AG04450 (cell line): ENCODE measurements at places on chromosomes 7 and 10.

GRCh38 chr10:97483506-97483905 lies 14.7 kb downstream of the MMS19 start:
- no peak for DNase-seq

GRCh38 chr7:157799076-157799685 lies 462.4 kb downstream of the DNAJB6 start:
- no peak for DNase-seq

- no peak for DNase-seq
Measured at GRCh38 chr7:133165001-133165400, 83.1 kb upstream of the CHCHD3 start.

DNA sequence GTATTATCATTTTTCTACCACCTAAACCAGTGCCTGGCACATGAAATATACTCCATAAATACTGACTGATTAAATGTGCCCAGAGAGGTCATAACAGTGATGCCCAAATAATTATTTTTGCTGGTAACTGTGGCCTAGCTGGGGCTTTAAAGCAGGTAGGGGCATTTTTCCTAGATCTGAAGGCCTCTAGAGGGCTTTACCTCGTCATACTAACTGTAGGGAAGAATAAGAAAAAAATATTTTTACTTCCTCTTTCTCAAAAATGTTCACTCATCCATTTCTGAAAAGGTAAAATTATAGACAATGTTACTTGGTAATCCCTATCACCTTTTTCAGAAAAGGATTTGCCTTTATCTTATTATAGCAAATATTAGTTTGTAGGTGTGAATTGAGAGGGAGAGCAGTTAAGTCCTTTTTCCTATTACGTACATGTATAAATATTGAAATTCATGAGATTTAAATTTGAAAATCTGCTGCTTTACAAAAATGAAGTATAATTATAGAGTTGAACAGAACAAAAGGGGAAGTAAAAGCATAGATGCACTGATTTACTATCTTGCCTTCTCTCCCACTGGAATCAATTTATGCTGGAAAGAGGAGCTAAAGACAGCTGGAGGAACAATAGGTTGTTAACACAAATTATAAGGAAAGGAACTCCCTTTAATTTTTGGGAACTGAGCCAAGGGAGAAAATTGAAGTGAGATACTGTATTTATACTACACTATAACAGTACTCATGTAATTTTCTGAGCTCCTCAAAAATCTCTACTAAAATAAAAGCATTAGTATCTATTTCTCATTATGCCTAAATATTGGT lies 71.5 kb upstream of the NOBOX start:
- DNase-seq, result no peak

- DNase-seq, result no peak
Measured at GRCh38 chr10:79310200-79310865, 36.9 kb upstream of the PPIF start.

- DNase-seq, result no peak
Measured at GRCh38 chr7:3042861-3043489, 692 bp downstream of the CARD11 start.

- no peak for DNase-seq
Measured at GRCh38 chr10:99617696-99618095, 2.5 kb downstream of the SLC25A28 start.

DNA sequence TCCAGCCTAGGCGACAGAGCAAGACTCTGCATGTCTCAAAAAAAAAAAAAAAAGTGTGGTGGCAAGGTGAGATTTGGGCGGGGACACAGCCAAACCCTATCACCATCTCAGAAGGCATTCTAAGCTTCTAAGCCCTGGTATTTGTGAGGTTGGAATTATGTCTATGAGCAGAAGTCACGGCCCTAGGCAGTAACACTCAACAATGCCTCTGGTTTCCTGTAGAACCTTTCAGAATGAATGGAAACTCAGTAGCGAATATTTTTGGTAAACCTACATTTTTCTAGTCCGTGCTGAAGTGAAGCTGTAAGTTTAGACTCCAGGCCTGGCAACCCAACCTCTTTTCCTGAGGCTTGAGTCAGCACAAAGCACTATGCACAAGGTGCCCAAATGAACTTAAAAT lies 88.3 kb downstream of the FAM107B start:
- DNase-seq, result no peak

- DNase-seq, result no peak
Measured at GRCh38 chr10:67306588-67307205, 380.9 kb downstream of the LRRTM3 start.

DNA sequence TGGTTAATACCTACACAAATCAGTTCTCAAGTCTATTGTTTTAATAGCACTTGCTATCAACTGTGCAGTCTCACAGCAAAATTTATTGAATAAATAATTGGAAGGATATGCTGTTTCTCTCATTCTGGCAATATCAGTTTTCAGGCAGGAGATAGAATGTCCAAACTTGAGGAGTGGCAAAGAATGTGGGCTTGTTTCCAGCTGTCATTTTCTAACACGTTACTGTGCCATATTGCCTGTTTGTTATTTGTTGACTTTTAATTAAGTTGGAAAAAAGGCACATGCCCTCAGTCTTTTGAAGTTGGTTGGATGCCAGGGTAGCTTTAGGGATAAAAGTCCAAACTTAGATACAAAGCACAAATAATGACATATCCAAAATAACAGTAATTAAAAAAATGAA lies 52.2 kb downstream of the MAGI2 start:
- DNase-seq, result no peak

GRCh38 chr7:155489862-155490696 lies 32.1 kb downstream of the EN2 start:
- DNase-seq, result no peak

GRCh38 chr7:143974459-143974858 lies 19.8 kb downstream of the OR2F1 start:
- DNase-seq, result no peak

GRCh38 chr7:17623546-17624185 lies 316.6 kb downstream of the SNX13 start:
- DNase-seq, result no peak

DNA sequence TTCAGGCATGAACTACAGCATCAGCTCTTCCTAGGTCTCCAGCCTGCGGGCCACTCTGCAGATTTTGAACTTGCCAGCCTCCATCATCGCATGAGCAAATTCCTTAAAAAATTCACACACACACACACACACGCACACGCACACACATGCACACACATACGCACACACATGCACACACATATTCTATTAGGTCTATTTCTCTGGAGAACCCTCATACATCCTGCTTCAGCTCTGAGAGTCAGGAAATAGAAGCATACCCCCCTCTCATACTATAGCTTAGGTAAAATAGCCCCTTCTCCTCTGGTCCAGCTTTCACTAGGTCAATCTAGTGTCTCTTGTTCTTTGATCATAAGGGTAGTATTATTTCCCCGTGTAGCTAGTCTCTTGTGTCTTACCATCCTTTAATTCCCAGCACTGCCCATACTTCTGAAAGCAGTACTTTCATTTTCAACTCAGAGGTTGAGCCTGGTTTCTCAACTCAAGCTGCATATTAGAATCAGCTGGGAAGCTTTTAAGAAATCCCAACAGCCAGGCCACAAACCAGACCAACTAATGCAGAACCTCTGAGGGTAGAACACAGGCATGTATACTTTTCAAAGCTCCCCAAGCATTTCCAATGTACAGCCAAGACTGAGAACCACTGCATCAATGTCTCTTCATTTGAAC lies 30.9 kb upstream of the ITGB8 start:
- DNase-seq, result no peak

DNA sequence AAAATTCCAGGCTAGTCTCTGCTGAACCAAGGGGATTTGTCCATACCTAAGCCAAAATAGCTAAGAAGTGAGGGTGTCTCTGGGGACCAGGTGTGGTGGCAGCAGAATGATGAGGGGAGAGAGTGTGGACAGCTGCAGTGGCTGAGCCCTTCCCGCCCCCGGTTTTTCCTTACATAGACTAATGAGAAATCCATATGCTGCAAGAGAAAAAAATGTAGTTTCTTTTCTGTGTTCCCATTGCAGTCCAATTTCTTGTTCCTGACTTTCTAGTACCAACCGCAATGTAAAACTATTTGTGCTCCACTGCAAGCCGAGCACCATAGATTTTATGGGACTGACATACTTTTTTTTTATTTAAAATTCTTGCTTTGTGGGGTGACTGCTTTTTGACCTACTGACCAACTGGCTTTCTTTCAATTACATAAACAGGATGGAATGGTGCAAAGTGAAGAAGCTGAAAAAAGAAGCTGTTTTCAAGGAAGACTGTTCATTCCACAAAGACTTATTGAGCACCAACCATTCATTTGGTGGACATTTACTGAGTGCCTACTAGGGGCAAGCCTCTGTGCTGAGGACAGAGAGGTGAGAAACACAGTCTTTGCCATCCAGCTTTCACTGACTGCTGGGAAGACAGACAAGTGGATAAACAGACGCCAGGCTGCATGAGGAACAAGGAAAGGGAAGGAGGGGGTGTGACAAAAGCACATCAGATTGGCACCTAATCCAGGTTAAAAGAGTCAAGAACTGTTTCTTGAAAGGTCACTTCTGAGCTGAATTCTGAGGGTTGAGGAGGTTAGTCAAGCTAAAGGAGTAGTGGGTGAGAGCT lies 9.8 kb downstream of the CEP41 start:
- peak; percentile 68 for DNase-seq

- DNase-seq, result no peak
Measured at GRCh38 chr7:48118041-48118440, 29.0 kb downstream of the UPP1 start.

DNA sequence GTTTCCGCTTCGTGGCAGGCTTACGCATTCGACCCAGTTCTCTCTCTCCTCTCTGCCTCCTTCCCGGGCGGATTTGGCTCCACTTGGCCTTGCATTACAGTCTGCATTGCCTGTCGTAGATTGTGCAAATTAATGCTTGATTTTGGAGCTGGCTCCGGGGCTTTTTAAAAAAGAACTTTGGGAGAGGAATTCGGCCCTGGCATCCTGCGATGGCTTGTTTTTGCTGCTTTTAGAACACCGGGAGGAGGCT lies 767 bp downstream of the EIF4EBP2 start:
- no peak for DNase-seq

DNA sequence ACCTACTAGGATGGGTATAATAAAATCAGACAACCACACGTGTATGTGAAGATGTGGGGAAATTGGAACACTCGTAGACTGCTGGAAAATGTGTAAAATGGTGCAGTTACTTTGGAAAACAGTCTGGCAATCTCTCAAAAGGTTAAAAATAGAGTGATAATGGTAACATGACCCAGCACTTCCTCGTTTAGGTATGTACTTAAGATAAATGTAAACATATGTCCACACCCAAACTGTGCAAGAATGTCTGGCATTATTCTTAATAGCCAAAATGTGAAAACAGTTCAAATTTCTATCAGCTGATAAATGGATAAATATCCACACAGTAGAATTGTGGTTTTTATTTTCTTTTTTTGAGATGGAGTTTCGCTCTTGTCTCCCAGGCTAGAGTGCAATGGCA lies 272.8 kb downstream of the ZNF248 start:
- no peak for DNase-seq

- DNase-seq, result no peak
Measured at GRCh38 chr7:159240962-159241361, 96.3 kb upstream of the VIPR2 start.

GRCh38 chr10:2681891-2682290 lies 385.5 kb upstream of the PFKP start:
- DNase-seq, result no peak

GRCh38 chr7:27156916-27157701 lies 634 bp upstream of the HOXA7 start:
- no peak for DNase-seq

- no peak for DNase-seq
Measured at GRCh38 chr7:44062180-44062902, 3.0 kb downstream of the PGAM2 start.

- DNase-seq, result no peak
Measured at GRCh38 chr7:113404245-113404644, 285.9 kb upstream of the SMIM30 start.

- no peak for DNase-seq
Measured at GRCh38 chr10:124155781-124156435, 62.5 kb upstream of the CHST15 start.

GRCh38 chr10:107656932-107657331 lies 492.4 kb upstream of the SORCS1 start:
- no peak for DNase-seq

DNA sequence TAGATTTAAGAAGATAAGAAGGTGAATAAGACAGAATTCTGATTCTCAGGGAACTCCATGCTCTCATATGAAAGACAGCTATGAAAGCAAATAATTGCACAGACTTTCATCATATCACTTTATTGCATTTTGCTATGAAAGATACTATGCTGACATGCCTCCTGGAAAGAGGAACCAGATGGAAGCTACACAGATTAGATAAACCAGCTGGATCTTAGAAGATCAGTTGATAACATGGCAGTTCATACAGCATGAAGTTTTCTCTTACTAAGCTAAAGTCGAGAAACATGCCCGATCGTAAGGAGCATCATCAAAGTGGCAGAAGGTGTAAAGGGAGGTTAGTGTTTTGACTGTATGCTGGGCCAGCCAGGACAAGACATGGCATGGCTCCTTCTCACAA lies 112.5 kb upstream of the DPP6 start:
- no peak for DNase-seq

DNA sequence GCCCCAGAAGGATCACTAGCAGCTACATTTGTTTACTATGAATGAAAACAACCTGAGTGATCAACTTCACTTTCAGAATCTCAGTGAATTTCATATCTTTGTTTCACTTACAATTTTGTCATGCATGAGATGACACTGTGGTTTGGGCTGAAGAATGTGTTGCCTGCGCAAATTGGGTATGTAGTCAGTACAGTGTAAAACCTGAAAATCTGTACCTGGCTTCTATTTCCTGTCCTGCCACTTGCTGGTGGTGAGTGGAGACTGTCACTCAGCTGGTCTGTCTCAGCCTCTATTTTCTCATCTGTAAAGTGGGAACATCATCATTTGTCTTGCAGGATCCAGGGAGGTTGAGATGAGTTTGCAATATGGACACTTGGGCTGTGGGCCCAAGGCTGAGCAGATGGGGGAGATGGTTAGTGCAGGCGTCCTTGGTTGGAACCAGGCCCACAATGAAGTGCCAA lies 118.0 kb downstream of the WDFY4 start:
- DNase-seq, result no peak

DNA sequence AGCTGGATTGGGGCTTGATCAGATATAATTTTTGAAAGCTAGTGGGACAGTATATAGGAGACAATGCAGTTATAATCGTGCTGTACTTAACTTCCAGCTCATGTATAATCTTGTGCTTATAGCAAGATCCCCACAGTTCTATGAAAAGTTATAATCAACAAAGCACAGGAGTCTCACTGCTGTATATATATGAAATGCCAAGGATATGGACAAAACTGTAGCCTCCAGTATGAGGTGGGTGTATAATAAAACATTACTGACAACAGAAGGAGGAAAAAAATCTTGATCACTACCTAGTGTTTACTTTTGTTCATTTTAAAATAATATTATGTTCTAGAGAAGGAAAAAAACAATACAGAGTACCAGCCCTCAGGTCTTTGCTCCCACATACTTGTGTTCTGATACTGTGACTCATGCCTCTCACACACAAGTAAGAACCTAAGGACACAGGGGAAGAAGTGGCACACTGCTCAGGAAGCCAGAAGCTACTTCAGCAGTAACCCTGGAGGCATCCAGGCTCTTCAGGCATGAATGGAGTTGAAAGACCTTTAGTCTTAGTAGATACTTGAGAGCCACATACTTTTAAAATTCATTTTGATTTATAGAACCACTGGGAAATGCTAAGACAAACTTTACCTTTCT lies 265.7 kb upstream of the IMMP2L start:
- no peak for DNase-seq

- no peak for DNase-seq
Measured at GRCh38 chr10:77608281-77608680, 29.3 kb downstream of the KCNMA1 start.
